ENCODE measurements at places on chromosomes 7 and 10. TPM values are rescaled to one million over a fixed set of nuclear protein-coding genes. Genes with fewer than 3 reads are reported as not detected.

GRCh38 chr10:107280293-107280692, 115.8 kb upstream of the SORCS1 start:
- no peak for DNase-seq

DNA sequence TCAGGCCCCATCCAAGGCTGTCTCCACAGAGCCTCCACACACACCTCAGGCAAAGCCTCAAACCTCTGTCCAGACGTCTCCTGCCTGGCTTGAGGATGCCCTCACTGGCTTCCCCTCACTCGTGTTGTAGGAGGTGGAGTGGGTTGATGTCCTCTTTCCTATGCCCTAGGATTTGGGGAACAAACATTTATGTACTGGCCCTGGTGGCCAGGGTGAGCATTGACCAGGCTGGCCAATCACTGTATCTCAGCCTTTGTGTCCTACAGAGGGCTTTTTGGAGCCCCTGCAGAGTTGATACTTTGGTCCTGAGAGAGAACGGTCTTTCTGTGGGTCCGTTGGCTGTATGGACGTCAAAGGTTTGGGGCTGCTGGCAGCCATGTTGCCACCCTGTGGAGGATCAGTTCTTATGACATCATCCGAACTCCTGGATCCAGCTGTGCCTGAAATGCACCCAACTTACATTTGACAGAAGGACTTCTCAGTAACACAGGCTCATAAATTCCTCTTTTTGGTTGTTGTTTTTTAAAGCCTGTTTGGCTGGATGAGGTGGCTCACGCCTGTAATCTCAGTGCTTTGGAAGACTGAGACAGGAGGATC, 2.3 kb upstream of the GRID2IP start:
- DNase-seq: no peak

Gene TRIL
- not detected for total RNA-seq

DNA sequence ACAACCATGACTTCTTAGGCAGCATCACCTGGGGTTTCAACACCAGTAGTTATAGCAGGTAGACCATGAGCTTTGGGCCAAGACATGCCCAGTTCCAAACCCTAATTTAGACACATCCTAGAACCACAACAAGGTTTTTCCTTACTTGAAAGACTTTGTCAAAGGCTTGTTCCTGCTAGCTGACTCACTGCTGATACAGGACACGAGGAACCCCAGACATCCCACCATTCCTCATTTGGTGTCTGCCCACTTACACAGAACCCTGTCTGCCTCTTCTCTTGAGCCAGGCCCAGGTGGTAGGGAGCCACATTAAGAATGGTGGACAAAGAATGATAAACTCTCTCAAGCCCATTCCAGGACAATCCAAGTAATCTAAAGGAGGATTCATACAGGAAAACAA, 109.0 kb downstream of the CCDC71L start:
- no peak for DNase-seq

Gene PRF1
- total RNA-seq: not detected

Gene OR2A1
- not detected for total RNA-seq

- DNase-seq: no peak
These were observed 298.9 kb upstream of the PITRM1 start for GRCh38 chr10:3471472-3471871.

DNA sequence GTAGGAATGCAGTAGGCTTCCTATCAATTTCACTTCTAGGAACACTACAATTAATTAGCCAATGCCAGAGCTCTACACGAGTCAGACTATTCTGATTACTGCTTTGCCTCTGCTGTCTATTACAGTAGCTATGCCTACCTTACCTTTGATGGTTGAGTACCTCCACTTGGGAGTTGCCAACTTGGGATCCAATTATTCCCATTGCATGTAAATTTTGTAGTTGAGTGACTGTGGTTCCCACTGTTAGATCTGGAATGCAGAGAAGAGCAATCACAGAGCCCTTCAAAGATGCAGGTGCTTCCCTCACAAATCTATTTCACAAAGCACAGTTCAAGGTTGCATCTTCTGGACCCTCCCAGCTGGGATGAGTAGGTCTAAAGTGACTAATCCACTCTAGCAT, 62.9 kb upstream of the AASS start:
- DNase-seq: no peak

DNA sequence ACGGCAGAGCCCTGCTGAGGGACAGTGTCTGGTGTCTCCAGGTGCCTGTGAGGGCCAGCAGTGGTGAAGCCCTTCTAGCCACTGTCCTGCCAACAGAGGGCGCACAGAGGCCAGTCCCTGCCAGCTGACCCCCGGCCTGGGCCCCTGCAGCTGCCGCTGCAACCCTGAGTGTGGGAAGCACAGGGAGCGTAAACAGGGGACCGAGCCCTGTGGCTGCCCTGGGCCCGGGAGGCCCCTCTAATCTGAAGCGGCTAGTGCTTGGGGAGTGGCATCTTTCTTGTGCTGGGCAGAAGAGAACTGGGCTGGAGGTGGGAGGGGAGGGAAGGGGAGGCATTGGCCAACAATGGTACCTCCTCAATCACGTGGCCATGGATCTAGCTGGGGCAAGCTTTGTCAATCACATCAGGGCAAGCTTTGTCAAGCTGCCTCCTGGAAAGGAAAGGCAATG, 34.6 kb downstream of the TRIM8 start:
- DNase-seq: peak; percentile 40

DNA sequence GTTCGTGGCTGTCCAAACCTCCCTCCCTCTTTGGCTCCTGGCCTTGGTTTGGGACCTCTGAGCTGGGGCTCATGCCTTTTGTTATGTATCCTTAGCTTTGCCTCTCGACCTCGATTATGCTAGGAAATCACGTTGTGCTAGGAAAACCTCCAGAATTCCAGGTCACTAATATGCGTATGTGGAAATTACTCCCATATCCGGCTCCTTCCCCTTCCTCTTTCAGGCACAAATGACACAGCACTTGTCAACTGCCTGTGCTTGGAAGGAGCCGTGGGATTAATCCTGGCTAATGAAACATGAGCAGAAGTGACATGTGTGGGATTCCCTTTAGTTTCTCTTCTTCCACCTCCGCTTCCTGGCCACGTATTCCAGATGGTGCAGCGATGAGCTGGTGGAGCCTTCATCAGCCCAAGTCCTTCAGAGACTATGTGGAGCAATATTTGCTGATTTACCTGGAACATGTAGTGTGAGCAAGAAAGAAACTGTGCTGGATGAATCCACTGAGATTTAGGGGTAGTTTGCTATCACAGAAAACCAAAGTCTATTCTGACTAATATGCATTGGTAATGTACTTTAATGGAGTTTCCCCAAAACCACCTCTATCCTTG, 149.2 kb downstream of the REEP3 start:
- peak; percentile 41 for DNase-seq

Gene ABCA13
- under 0.01 TPM for total RNA-seq

Gene HPS1
- 33.1 TPM for total RNA-seq

DNA sequence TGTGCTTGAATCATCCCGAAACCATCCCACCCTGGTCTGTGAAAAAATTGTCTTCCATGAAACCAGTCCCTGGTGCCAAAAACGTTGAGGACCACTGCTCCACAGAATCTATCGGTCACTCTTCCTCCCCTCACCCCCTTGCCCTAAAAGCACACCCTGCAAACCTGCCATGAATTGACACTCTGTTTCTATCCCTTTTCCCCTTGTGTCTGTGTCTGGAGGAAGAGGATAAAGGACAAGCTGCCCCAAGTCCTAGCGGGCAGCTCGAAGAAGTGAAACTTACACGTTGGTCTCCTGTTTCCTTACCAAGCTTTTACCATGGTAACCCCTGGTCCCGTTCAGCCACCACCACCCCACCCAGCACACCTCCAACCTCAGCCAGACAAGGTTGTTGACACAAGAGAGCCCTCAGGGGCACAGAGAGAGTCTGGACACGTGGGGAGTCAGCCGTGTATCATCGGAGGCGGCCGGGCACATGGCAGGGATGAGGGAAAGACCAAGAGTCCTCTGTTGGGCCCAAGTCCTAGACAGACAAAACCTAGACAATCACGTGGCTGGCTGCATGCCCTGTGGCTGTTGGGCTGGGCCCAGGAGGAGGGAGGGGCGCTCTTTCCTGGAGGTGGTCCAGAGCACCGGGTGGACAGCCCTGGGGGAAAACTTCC, 784 bp upstream of the SERPINE1 start:
- DNase-seq: no peak

DNA sequence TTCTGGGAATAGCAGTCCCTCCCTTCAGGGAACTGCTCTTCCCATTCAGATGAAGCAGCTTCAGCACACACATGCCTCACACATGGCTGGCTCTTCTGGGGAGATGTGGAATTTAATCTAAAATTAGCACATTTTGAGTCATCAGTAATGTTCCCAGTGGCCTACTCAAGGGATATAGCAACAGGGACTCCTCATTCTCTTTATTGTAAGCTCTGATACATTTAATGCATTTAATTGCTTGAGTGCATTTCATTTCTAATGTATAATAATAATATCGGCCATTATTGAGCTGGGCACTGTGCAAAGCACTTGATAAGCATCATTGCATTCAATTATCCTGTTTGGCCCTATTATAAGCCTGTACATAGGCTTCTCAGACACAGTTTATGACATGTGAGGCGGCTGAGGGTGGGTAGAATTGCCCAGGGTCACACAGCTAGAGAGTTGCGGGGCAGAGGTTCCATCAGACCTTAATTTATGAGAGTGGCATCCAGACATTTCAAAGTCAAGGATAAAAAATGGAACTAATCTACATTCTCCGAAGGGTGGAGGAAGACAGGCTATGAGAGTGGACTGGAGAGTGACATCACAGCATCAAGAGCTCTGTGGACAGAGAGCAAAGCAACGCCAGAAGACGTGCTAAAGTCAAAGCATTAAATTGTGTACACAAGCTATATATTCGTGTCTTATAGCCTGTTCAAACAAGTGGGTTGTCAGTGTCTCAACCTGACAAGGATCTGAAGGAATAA, 76.8 kb downstream of the LANCL2 start:
- no peak for DNase-seq

GRCh38 chr10:7337431-7338171, 73.2 kb downstream of the SFMBT2 start:
- no peak for DNase-seq

GRCh38 chr10:71679425-71679824, 40.2 kb downstream of the C10orf105 start:
- DNase-seq: no peak

Data from G401 (cell line).